ENCODE measurements at places on chromosomes 6 and 20. TPM values are rescaled to one million over a fixed set of nuclear protein-coding genes. Genes with fewer than 3 reads are reported as not detected.
A peak's percentile ranks its signal among the peaks of the same experiment; 100 is the strongest.

GRCh38 chr6:115323001-115323400 is 737.7 kb downstream of the FRK start:
- DNase-seq = no peak

GRCh38 chr20:61723529-61724257 is 342.0 kb downstream of the TAF4 start:
- DNase-seq = no peak

- DNase-seq = no peak
Measured at GRCh38 chr6:138638604-138639003, 135.0 kb upstream of the CCDC28A start.

- no peak for DNase-seq
Measured at GRCh38 chr6:47129129-47129528, 87.0 kb upstream of the ADGRF1 start.

DNA sequence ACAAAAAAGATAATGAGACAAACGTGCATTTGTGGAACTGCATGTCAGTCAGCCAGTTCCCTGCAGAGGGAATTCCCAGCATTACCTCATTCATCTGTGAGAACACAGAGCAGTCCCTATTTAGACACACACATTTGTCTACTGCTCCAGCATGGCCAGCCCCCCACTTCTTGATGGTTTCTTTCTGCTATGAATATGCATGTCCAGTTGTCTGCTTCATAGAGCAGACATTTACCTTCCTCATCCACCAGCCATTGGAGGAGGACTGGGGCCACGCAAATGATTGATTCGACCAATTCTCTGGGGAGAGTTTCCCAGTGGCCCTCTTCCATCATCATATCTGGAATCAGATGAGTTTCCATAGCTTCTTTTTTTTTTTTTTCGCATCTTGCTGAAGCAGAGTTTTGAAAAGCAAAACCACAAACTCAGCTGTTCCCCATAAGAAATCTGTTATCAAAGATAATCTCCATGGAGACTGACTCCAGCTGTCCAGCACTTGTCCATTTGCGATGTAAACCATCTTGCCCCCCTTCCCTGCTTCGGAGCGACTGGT is 11.8 kb downstream of the ENPP1 start:
- DNase-seq = no peak

GRCh38 chr6:113182370-113183141 is 674.6 kb upstream of the MARCKS start:
- no peak for DNase-seq

GRCh38 chr6:3650959-3651697 is 100.4 kb downstream of the PXDC1 start:
- no peak for DNase-seq

DNA sequence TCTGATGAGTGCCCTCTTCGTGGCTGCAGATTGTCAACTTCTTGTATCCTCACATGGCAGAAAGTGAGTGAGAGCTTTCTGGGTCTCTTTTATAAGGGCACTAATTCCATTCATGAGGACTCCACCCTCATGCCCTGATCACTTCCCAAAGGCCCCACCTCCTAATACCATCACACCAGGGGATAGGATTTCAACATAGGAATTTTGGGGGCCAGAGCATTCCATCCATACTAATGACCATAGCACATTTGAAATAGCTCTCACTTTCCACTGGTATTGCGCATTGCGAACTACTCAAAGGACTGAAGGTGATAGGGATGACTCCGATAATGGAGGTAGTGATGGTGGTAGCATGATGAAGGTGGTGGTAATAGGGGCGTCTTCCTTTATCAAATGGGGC is 324.3 kb downstream of the PRL start:
- DNase-seq = no peak

GRCh38 chr6:151372164-151372563 is 19.2 kb downstream of the ZBTB2 start:
- peak; percentile 44 for DNase-seq

GRCh38 chr6:30705620-30706019 is 11.5 kb downstream of the MDC1 start:
- DNase-seq = no peak

DNA sequence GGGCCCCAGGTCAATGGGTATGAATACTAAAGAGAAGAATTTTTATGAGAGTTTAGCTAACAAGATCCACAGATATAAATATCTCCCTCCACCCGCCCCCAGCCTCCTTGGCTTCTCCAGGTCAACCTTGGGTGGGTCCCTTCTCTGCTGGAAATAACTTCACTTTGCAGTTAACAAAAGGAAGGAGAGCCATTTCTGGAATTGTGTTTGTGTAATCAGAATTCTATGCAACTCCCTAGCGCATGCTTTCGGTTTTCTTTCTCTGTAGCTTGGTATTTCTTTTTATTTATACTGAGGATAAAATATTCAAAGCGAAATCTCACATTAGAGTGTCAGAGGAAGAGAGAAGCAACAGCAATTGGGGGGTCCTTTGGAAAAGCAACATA is 27.1 kb downstream of the RIPOR2 start:
- DNase-seq = no peak

DNA sequence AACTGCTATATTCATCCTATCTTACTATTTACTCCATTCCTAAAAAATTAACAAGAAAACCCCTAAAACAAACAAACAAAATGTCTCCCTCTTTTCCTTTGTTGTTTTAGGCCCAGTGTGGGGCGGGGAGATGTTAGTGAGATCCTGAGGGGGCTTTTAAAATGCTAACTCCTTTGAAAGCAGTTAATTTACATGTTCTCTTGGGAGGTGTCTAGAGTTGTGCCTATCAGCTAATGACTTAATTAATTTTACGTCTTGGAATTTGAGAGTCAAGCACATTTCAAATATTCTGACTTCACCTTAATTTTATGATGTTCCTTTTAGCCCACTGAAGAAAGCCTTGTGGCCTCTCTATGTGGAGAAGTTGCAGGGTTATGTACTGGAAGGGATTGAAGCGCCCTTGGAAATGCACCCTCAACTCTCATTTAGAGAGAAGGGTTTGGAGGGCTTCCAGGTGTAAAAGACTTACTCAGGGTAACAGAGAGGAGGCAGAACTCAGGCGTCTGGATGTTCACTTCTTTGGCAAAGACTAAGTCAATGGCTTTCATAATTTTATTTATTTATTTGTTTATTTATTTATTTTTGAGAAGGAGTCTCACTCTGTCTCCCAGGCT is 4.9 kb downstream of the SASH1 start:
- no peak for DNase-seq

- DNase-seq = no peak
Measured at GRCh38 chr6:160124605-160125004, 3.0 kb downstream of the SLC22A1 start.

The GSTA3 gene
- not detected for total RNA-seq

The MLN gene
- not detected for total RNA-seq
